Sciatic nerve (tissue), 2 donors: ENCODE measurements at places on chromosomes 13 and 19. TPM values are rescaled to one million over a fixed set of nuclear protein-coding genes. Genes with fewer than 3 reads are reported as not detected.

DMKN gene
- 26.5 TPM for total RNA-seq

ZNF180 gene
- total RNA-seq, result 7.5 TPM

HAUS5 gene
- 13.5 TPM for total RNA-seq

COL4A1 gene
- total RNA-seq, result 423 TPM

ZNF90 gene
- total RNA-seq, result 5.1 TPM

SYNE4 gene
- total RNA-seq, result 0.67 TPM

EID2 gene
- 11.8 TPM for total RNA-seq

ITGBL1 gene
- total RNA-seq, result 74.1 TPM

ATXN8OS gene
- not detected for total RNA-seq

DNA sequence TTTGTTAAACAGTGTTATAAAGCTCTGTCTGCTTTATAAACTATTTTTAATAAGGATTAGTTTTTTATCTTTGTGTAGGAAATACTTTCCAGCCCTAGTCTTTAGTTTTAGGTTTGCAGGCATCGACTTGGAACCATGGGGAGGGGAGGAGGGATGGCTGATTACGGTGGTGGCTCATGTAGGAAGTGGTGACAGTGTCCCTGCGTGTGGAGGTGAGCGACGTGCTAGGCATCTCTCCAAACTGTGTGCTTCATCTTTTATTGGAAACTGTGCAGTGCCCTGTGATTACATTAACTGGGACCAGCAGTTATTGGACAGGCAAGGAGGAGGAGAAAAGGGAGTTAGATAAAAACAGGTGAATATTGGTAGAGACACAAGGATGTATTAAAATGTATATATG, 203.8 kb downstream of the ATP8A2 start:
- no peak for DNase-seq

- DNase-seq, result no peak
Measured at GRCh38 chr13:110227416-110227815, 79.5 kb downstream of the COL4A1 start.

DNA sequence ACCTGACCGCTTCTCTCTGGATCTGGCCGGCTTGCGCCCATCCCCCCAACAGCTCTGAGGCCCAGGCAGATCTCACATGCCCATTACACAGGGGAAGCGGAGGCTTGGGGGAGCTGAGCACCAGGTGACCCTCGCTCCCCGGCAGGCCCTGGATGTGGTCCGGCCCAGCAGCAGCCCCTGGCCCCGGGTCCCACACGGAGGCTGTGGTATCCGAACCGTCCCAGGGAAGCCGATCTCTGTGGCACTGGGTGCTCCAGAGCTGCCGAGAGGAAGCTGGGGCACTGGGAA, 27.7 kb downstream of the SBNO2 start:
- DNase-seq, result no peak

DNA sequence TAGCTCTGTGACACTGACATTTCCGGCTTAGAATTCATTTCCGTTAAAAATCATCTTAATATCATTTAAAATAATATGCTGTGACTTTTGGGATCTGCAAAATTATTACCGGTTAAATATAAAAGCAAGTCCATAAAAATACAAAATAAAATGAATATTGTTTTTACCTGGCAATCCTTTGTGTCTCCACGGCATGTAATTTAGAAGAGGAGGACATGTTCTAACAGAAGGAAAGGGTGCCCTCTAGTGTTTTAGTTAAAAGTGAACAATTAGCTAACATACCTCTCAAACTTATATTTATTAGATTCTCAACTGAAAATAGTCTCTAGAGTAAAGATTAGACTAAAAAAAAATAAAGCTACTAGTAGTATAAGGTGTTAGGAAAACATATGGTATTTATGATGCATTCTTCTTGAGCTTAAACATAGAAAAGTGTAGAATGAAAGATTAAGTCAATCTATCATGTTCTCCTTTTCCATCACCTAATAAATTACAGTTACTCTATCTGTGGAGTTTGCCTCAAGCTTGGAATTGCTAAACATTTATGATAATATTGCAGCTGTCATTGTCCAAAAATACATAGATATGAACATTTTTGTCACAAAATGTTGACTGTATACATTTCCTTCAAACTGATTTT, 676.7 kb upstream of the SPRY2 start:
- DNase-seq, result no peak

- no peak for DNase-seq
Measured at GRCh38 chr19:23391236-23391635, 4.0 kb downstream of the ZNF91 start.

DNA sequence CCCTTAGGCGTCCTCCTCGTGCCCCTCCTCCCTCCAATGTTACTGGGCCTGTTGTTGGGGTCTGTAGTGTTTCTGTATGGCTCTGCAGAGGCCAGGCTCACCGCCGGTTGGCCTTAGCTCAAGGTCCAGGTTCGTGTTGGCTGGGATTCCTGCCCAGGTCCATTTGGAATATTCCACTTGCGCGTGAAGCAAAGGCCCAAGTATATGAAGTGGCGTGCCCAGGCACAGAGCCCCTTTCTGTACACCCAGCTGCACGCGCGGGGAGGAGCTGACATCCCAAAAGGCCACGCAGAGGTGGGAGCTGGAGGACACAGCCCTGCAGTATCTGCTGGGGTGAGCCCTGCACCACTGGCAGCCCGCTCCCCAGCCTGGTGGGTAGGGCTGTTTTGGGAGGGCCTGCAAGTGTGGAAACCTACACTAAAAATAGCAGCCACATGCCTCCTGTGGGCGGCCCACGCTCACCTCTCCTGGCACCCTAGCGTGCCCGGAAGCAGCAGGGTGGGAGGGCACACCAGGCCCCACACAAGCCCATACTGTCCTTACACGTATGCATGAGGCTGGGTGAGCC, 30.2 kb downstream of the CRTC1 start:
- DNase-seq, result no peak

GRCh38 chr19:32767951-32768679, 48.5 kb downstream of the TDRD12 start:
- no peak for DNase-seq

DNA sequence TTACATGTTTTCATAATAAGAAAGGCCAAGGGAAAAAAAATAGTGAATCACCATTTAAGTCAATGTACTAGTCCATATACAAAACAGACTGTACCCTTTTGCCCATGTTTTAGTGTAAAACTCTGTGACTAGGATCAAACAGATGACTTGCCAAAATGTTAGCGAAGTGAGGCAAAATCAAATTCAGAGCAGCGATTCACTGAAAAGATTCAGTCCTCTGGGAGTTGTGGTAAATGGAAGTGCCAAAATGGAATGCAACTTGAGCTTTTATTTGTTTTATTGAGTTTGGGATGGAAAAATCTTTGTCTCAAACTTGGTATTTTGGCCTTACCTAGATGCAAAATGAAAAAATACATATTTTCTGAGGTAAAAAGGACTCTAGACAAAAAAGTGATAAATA, 9.1 kb downstream of the CDADC1 start:
- DNase-seq, result no peak

DNA sequence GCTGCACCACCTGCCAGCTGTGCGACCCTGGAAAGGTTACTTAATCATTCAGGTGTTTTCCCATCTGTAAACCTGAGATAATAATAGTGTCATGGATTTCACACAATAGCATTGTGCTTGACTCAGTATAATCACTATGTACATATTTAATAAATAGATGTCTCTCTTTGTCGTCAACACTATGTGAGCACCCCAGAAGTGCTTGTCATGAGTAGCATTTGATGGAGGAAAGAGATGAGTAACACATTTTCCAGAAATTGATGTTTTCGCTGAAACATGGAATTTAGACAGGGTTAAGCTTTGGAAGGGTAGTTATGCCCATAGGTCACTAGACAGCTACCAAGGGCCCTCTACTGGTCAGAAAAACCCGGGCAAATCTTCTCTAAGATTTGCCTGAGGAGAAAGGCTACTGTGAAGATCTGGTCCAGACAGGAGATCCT, 9.5 kb upstream of the MBNL2 start:
- DNase-seq, result no peak

GRCh38 chr19:56900573-56901097, 60.1 kb upstream of the PEG3 start:
- DNase-seq, result no peak

DNA sequence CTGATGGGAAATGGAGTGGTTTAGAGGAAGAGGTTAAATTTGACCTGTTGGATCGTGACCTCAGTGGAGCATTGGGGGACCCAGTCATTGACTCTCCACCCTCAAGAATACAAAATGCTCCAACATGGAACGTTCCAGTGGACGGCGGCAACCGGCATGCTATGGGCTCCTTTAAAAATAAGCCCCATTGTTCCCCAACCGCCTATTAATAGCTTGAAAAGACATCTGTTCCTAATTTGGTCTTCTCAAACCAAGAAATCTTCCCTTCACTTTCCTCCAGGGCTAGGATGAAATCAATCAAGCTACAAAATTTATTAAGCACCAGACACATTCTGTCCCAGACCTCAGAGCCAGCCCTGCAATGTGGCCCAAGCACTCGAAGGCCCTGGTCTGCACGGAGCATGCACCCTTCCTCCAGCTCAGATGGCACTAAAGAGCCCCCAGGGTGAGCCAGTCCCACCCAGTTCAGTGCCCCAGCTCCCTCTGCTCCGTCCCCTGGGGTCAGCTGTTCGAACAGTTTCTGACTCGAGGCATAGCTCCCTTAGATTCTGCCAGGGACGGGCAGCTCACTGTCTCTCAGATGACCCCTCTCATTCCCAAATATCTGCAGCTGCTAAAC, 22.5 kb upstream of the VSTM2B start:
- no peak for DNase-seq

DNA sequence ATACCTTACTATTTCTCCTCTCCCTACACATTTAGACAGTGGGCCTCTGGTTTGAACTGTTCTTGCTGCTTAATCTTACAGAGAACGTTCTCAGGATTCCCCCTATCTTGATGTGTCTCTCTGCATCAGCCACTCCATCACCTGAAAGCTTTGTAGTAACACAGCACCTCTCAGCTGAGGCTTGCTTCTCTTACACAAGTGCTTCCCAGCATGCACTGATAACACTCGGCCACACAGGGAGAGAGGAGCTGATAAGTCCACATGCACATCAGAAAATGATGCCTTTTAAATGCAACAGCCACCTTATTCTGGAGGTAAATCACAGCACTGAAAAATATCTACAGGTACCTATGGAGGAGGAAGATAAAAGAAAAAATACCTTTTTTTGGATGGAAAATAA, 192.2 kb upstream of the TSHZ3 start:
- no peak for DNase-seq

DNA sequence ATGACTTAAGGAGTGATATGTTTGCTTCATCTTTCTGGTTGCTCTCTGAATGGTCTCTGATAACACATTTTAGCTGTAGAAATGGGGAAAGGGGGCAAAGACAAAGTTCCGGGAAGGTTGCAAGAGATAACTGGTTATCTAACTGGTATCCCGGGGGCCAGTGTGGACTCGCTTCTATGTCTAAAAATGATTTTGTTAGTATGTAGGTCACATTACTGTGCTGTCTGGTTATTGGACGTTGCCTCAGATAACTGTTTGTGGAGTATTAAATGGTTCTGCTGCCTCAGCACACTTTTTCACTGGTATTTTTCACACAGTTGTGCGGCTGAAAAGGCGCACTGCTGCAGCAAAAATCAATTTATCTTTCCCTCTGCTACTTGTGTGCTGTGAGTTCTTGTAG, 63.0 kb upstream of the ZNF536 start:
- no peak for DNase-seq

DNA sequence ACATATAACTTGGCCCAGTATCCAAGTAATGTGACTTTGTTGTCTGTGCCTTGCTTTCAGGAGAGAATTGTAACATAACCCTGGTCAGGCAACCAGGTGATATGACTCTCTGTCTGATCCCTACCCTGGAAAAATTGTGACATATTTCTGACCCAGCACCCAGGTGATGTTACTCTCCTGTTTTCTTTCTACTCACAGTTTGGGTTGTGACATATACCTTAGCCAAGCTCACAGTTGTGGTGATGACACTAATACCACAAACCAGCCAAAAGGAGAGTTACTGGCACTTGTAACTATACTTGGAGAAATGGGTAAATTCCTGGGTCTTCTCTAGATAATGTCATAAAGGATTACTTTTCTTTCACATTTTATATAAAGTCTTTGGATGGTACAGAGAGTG, 14.3 kb upstream of the ZNF254 start:
- DNase-seq, result no peak

- no peak for DNase-seq
Measured at GRCh38 chr19:9877780-9878510, 42.8 kb downstream of the PIN1 start.

DNA sequence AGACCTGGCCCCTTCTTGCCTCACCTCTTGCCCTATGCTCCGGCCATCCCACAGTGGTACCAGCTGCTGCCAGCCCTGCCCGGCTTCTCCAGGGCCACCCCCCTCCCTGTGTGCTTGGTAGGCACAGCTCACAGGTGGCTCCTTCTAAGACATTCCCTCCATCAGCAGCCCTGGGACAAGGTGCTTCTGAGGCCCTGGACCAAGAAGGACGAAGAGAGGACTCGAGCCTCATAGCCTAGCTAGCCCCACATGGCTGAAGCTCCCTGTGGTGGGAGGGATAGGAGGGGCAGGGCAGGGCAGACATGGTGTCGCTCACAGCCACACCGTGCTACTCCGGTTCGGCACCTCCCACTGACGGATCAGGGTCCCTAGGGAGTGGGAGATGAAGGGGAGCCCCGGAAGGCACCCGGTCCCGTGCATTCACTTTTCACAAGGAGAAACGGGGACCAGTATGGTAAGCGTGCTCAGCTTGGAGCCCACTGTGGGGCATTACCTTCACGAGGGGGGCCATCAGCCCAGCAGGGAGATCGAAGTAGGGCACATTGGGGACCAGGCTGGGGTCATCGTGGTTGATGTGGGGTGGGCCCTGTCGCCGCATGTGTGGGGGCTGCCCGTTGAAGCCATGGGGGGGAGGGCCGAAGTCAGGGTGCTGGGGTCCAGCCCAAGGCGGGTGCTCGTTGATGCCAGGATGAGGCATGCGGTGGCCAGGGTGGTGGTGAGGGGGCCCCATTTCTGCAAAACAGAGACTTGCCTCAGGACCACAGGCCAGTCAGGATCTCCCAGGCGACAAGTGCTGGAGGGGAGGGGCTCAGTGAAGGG, 19.5 kb downstream of the CHERP start:
- DNase-seq, result no peak

DNA sequence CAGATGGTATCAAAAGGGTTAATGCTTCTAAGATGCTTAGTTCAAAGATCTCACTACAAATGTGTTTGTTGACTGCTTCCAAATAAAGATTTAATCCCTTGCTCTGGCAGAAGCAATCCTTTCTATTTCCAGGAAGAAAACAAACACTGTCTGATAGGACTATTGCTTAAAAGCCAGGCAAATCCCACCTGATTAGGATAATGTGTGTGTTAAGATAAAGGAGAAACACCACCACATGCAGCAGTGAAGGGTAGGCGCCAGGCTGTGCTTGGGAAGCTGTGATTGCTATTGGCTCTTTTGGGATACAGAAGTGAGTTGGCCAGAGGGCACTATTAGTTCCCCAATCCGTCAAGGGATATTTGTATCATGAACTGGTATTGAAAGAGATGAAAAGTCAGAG, 62.8 kb upstream of the LRCH1 start:
- DNase-seq, result no peak
